NAMALWA (cell line): ENCODE measurements at places on chromosomes 5 and 9.

DNA sequence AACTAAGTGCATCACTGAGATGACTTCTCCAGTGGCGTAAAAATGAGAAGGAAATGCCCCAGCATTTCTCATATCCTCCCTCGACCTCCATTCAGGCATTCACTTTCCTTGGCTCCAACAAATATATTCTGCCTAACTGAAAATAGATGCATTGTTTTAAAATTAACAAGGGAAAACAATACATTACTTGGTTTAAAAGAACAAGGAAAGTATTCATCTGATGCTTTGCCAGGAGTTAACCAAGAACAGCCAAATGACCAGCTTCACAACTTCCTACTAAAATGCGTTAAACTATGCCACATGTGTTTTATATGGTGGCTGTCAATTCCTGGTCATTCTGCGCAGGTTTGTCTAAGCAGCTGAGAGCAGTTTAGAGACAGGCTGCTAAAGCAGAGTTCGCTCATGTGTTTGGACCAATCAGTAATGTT lies 121.4 kb downstream of the GNAQ start:
- no peak for DNase-seq

- DNase-seq: no peak
These were observed 5.2 kb upstream of the TLE1 start for GRCh38 chr9:81694541-81694940.

DNA sequence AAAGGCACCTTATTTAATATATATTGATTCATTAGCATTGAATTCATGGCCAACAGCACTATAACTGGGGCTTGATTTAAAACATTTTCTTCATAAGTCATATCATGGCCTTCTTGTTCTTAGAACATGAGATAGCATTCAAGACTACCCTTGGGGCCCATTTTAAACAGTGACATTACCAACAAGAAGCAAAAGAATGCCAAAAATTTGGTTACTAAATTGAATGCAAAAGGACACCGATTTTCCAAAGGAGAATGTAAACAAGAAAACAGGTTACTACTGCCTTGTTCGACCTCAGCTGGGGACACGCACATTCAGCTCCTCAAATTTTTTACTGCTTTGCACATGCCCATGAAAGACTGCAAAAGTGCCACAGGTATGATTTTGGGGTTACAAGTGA lies 219.4 kb upstream of the TLE4 start:
- no peak for DNase-seq

- no peak for DNase-seq
These were observed 12.8 kb downstream of the AFAP1L1 start for GRCh38 chr5:149284501-149284900.

DNA sequence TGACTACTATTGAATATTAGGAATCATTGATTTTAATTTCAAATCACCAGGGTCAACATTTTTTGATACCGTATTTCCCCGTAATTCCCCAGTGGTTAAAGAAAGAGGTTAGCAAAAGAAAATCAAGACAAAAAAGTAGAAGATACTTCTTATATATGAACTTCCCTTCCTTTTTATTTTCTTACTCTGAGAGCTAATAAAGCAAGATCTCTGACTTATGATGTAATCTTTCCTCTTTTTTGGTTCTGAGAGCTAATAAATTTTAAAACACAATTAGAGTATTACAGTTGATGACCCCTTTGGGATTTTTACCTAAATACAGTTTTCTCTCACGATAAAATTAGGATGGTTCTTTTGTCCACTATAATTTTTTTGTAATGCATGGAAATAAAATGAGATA lies 9.2 kb upstream of the FYB1 start:
- DNase-seq: no peak

DNA sequence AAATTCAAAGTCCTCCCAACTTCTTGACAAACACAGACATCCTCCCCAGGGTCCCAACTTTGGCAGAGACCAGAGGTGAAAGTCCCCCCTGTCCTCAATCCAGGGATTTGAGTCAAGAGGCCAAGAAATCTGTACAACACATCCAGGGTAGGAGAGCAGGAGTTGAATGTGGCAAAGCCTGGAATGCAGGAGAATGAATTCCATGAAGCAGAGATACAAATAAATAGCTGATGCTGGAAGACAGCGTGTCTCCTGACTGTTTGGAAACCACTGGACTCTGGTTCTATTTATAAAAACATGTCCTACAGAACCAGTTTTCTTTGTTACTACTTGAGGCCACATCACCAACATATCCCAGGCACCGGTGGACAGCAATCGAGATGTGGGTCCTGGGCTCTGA lies 43.7 kb upstream of the SLIT3 start:
- DNase-seq: no peak

- no peak for DNase-seq
These were observed 129.9 kb upstream of the PITX1 start for GRCh38 chr5:135163964-135164363.

GRCh38 chr9:16309082-16309468 lies 561.4 kb downstream of the BNC2 start:
- no peak for DNase-seq

DNA sequence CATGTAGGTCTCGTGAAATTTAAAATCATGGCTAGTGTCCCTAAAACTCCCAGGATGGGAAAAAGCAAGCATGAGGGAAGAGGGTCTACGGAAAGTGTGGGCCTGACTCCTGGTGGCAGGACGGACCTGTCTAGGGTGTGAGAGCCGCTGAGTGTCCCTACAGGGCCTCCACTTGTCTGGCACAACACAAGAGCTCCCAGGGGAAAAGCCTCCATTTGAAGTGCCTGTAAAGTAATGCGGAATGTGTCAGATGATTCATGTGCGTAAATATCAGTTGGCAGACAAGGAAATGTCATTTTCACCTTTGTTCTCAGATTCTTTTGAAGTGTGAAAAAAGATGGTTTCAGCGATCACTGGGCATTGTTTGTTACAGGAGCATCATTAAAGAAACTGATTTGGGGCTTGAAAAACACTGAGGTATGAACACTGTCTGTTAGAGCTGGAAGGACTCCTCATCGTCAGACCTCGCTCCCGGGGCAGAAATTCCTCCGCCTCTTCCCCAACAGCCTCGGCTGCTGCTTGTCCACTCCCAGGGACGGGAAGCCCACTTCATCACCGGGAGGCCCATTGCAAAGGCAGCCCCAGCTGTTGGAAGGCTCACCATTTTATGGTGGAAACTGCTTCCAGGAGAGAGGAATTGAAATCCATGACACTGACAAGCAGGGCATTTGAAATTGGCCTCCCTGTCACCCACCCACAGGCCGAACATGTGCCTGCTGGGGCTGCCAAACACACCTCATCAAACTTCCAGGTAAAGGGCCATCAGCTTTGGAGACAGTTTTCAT lies 240.8 kb downstream of the FSTL4 start:
- DNase-seq: no peak

- peak; percentile 8 for DNase-seq
These were observed 32.7 kb upstream of the FCN2 start for GRCh38 chr9:134847752-134848432.

DNA sequence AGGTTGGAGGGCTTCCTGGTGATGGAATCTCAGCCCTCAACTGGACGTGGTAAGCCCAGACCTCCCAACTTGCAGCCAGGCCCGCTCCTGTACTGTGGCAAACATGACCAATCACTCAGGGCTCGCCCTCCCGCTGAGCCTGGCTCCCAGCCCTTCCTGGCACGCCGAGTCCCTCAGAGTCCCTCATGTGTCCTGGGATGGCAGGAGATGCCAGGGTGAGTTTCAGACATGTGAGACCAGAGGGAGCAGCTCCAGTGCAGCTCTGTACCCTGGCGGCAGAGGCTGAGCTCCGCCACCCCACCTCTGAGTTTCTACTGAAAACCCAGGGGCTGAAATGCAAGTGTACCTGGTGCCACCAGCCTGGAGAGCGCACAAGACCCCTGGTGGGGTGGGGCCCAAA lies 42.0 kb upstream of the RXRA start:
- DNase-seq: no peak
